ENCODE measurements at places on chromosomes 5 and 9.

DNA sequence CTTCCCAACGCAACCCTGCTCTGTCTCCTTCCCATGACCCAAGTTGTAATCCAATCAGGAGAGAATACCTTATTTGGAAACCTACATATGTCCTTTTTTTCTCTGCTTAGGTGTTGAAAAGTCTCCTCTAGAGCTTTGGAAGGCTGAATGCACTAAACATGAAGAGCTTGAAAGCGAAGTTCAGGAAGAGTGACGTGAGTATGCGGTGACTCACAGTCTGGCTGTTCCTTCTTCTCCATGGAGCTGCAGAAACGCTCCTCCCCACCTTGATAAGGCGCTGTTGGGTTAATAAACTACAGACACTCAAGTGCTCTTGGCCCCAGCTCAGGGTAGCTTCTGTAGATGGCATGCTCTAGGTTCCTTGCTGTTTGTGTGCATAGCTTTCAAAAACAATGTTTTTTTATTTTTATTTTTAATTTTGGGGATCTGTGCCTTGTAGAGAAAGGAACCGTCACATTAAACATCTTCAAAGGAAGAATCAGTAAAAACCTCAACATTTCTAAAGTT is 30.7 kb downstream of the RAI14 start:
- no peaks in the 10 kb centered on the region for H3K36me3 ChIP-seq
- H3K27me3 ChIP-seq: no peaks in the 10 kb centered on the region
- DNase-seq: peak; percentile 68
- no peaks in the 10 kb centered on the region for H3K4me1 ChIP-seq
- no peak overlapping the region for H3K4me3 ChIP-seq
- H3K27ac ChIP-seq: no peak overlapping the region

GRCh38 chr5:68305223-68305870 is 89.8 kb downstream of the PIK3R1 start:
- DNase-seq: no peak
- peaks cover 10% of the 10 kb centered on the region for H3K36me3 ChIP-seq
- no peaks in the 10 kb centered on the region for H3K4me1 ChIP-seq
- no peak overlapping the region for H3K4me3 ChIP-seq
- H3K27me3 ChIP-seq: no peaks in the 10 kb centered on the region

- no peak overlapping the region for H3K4me3 ChIP-seq
- H3K27ac ChIP-seq: peak overlapping the region; percentile 94
- no peaks in the 10 kb centered on the region for H3K27me3 ChIP-seq
Observed at GRCh38 chr9:70079417-70080037, 35.9 kb downstream of the MAMDC2 start.

GRCh38 chr5:86977190-86977589 is 290.5 kb upstream of the RASA1 start:
- no peaks in the 10 kb centered on the region for H3K4me1 ChIP-seq
- DNase-seq: no peak
- no peaks in the 10 kb centered on the region for H3K36me3 ChIP-seq
- no peak overlapping the region for H3K4me3 ChIP-seq
- H3K27ac ChIP-seq: no peak overlapping the region

DNA sequence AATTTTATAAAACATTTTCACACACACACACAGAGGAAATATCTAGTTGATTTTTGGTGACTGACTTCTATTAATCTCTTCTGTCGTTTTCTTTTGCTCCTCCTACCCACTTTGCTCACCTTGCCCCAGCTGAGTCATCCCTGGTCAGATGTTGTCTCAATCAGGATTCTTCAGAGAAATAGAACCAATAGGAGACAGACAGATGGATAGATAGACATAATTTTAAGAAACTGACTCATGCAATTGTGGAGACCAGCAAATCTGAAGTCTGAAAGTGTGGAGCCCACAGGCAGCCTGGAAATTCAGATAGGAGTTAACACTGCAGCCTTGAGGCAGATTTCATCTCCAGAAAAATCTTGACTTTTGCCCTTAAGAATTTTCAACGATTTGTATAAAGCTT is 37.0 kb upstream of the PIK3R1 start:
- H3K27ac ChIP-seq: no peak overlapping the region
- H3K27me3 ChIP-seq: no peaks in the 10 kb centered on the region
- H3K4me1 ChIP-seq: no peaks in the 10 kb centered on the region
- no peak overlapping the region for H3K4me3 ChIP-seq
- H3K36me3 ChIP-seq: no peaks in the 10 kb centered on the region
- DNase-seq: no peak

DNA sequence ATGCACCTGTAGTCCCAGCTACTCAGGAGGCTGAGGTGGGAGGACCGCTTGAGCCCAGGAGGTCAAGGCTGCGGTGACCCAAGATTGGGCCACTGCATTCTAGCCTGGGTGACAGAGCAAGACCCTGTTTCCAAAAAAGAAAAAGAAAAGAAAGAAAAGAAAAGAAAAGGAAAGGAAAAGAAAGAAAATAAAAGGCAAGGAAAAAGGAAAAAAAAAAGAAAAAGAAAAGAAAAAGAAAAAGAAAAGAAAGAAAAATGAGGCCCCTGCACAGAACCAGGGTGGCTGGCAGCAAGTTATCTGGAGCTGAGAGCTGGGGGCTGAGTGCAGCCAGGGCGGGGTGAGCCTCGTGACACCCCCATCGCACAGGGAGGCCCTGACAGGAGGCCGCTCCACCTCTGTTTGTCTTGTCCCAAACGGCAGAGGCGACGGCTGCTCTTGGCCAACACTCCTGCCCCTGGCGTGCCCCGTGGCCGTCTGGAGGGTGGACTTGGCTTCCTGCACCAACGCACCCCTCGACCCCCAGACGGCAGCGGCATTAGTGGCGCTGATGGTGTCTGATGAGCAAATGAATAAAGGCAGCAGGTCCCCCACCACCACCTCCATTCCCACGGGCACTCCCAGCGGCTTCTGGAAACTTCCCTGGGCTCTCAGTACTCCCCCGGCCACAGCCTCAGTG is 16.7 kb downstream of the EXD3 start:
- no peaks in the 10 kb centered on the region for H3K27me3 ChIP-seq
- DNase-seq: no peak
- no peak overlapping the region for H3K27ac ChIP-seq
- no peak overlapping the region for H3K4me3 ChIP-seq

GRCh38 chr5:31887556-31887955 is 248.6 kb downstream of the PDZD2 start:
- H3K4me1 ChIP-seq: peaks cover 10% of the 10 kb centered on the region
- H3K36me3 ChIP-seq: no peaks in the 10 kb centered on the region
- no peak for DNase-seq
- H3K27me3 ChIP-seq: no peaks in the 10 kb centered on the region

- DNase-seq: peak; percentile 73
- no peak overlapping the region for H3K27ac ChIP-seq
- H3K27me3 ChIP-seq: peaks cover 9% of the 10 kb centered on the region
- peak overlapping the region; percentile 61 for H3K4me3 ChIP-seq
- H3K36me3 ChIP-seq: no peaks in the 10 kb centered on the region
- no peaks in the 10 kb centered on the region for H3K4me1 ChIP-seq
Observed at GRCh38 chr5:178417391-178417811, 172.8 kb downstream of the COL23A1 start.

Measured in common myeloid progenitor, CD34-positive (primary cell).